ENCODE measurements at places on chromosomes 16 and 17.

DNA sequence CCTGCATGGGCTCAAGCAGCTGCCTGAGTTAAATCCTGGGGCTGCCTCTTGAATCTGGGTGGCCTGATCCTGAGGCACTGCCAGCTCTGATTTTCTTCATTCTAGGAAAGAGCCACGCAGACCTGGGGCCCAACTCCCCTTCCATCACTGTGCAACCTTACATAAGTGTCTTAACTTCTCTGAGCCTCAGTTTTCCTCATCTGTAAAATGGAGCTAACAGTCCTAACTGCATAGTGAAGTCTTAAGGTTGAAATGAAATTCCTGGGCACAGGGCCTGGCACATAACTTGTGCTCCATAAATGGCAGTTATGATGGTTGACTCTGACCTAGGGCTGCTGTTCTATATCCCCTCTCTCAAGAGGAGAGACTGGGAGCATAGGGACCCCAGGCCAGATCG, 236.6 kb downstream of the GSG1L start:
- H3K27ac ChIP-seq = no peak overlapping the region
- H3K27me3 ChIP-seq = peaks cover 8% of the 10 kb centered on the region
- DNase-seq = no peak
- H3K4me1 ChIP-seq = no peaks in the 10 kb centered on the region

- H3K36me3 ChIP-seq = peaks cover 42% of the 10 kb centered on the region
- no peak overlapping the region for H3K27ac ChIP-seq
- no peak for DNase-seq
- peaks cover 10% of the 10 kb centered on the region for H3K4me1 ChIP-seq
- no peak overlapping the region for H3K4me3 ChIP-seq
Measured at GRCh38 chr17:81558941-81559806, 7.0 kb upstream of the FAAP100 start.

DNA sequence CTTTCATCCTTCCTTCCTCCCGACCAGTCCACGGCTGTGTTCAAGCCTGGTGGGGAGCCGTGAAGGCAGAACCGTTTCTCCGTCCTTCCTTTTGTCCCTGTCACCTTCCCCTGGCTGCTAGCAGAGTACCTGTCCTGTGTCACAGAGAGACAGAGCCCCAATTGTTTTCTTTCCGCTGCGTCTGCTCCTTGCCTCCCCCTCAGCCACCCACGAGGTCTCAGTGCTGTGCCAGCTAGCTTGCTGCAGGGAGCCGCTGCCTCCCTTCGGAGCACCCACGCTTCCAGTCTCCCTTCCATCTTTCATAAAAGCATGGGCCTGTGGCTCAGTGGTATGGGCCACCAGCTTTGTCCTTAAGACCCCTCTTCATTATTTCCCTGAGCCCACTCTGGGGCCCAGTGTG, 62.2 kb downstream of the MPRIP start:
- H3K36me3 ChIP-seq = peaks cover 11% of the 10 kb centered on the region
- no peaks in the 10 kb centered on the region for H3K27me3 ChIP-seq
- H3K27ac ChIP-seq = no peak overlapping the region
- DNase-seq = no peak

GRCh38 chr17:36665417-36665816, 64.0 kb downstream of the MRM1 start:
- peaks cover 36% of the 10 kb centered on the region for H3K27me3 ChIP-seq
- no peaks in the 10 kb centered on the region for H3K4me1 ChIP-seq
- no peak for DNase-seq
- H3K27ac ChIP-seq = no peak overlapping the region

Data from IMR-90 (cell line).